ENCODE measurements at places on chromosomes 13 and 19. TPM values are rescaled to one million over a fixed set of nuclear protein-coding genes. Genes with fewer than 3 reads are reported as not detected.

The DMKN gene
- not detected for total RNA-seq

The MEDAG gene
- total RNA-seq: 25.0 TPM

The ZNF28 gene
- total RNA-seq: 13.0 TPM

The TRMT1 gene
- total RNA-seq: 38.7 TPM

The MYBPC2 gene
- total RNA-seq: not detected

The CD70 gene
- total RNA-seq: not detected

The DENND1C gene
- not detected for total RNA-seq

The KRI1 gene
- total RNA-seq: 7.7 TPM

The C1QTNF9 gene
- not detected for total RNA-seq

The SPRY2 gene
- 19.1 TPM for total RNA-seq

The ZNF837 gene
- total RNA-seq: 0.66 TPM

The MEIOSIN gene
- not detected for total RNA-seq
